ENCODE measurements at places on chromosomes 1 and 21.

- DNase-seq = no peak
Observed at GRCh38 chr1:172960454-172961208, 90.1 kb downstream of the TNFSF18 start.

GRCh38 chr1:181482521-181483284, 614 bp upstream of the CACNA1E start:
- DNase-seq = no peak

GRCh38 chr1:174028495-174028894, 6.3 kb upstream of the RC3H1 start:
- DNase-seq = no peak

DNA sequence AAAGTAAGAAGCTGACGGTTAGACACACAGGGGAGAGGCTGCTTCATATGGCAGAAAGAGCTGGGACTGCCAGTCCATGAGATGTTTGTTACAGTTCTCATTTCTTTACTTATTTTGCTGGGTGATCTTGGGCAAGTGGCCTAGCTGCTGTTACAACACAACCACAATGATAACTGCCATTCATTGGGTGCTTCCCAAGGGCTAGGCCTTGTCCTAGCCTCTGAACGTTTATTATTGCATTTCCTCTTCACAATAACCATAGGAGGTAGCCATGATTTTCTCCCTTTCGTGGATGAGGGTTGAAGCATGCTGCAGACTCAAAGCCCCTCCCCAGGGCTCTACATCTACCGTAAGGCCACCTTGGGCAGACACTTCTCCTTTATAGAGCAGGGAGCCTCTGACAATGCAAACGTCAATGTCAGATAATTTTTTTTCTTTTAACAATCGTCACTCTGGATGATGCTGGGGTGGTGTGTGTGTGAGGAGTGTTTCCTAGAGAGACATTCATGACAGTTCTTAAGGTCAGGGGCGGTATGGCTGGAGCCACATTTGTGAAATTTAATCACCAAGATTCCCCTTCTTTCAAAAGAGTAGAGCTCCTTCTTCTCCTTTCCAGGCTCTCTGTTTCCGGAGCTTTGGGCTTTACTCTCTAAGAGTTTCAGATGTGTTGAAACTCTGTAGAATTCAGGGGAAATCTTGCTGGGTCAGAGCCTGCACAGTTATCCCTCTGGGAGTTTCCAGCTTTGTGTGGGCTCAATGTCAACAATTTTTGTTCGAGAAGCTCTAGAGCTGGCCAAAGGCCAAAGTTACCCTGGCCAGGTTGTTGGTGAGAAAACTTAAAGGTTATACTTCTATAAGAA, 138.5 kb upstream of the SGIP1 start:
- DNase-seq = no peak

GRCh38 chr1:86436041-86436440, 12.1 kb downstream of the CLCA2 start:
- no peak for DNase-seq

DNA sequence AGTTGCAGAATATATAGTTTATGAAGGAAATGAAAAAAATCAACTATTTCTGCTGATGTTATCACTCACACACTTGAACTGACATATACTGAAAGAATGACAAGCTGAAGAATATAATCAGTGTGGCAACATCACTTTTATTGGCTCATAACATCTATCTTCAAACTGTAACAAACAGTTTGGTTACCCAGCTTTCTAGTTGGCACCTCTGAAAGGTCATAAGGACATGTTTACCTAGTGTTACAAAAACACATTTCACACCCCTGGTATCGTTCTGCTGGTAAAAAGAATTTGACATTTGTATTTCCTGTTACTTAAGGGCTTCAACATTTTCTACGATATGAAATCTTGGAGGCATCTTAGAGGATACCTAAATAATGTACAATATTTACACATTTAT, 1267.0 kb upstream of the NCAM2 start:
- no peak for DNase-seq

All from NCI-H1417 treated with DMSO at 0.1 percent for 48 hours (cell line).